Activated CD4-positive, alpha-beta T cell treated with anti-CD3 and anti-CD28 coated beads, Interleukin-2, amount 10 ng/mL, durations not matched to agents 7 days and 5 days (primary cell): ENCODE measurements at places on chromosomes 16 and 17. TPM values are rescaled to one million over a fixed set of nuclear protein-coding genes. Genes with fewer than 3 reads are reported as not detected.

RHBDL1 gene
- 1.5 TPM for total RNA-seq

TNS4 gene
- total RNA-seq: 3.5 TPM

PRSS8 gene
- not detected for total RNA-seq

CD68 gene
- 4.4 TPM for total RNA-seq

RPS2 gene
- 2,882 TPM for total RNA-seq

LYZL6 gene
- total RNA-seq: not detected

COPZ2 gene
- 3.4 TPM for total RNA-seq

ST6GALNAC1 gene
- total RNA-seq: 1.4 TPM

GCGR gene
- total RNA-seq: not detected

EVPL gene
- 0.02 TPM for total RNA-seq

DNA sequence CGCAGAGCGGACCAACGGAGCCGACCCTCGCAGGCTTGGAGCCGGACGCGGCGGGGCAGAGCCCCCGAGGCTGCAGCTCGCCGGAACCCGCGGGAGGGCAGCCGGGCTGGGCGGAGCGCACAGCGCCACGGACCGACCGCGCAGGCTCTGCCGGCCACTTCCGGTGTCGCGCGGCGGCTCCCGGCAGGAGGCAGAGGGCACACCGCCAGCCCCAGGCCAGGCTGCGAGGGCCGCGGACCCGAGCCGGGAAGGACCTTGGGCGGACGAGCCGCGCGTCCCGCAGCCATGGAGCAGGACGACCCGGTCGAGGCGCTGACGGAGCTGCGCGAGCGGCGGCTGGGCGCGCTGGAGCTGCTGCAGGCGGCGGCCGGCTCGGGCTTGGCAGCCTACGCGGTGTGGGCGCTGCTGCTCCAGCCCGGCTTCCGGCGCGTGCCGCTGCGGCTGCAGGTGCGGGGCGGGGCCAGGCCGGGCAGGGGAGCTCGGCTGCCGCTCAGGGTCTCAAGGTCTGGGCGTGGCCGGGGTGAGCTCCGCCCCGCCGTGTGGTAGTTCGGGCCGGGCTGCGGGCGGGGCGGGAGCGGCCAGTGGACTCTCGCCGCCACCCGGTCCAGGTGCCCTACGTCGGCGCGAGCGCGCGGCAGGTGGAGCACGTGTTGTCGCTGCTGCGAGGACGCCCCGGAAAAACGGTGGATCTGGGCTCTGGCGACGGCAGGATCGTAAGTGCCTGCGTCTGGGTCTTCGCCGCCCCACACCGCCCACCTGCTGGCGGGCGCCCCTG, at the start of gene ANTKMT:
Gene ANTKMT, plus strand, starts transcription at position 157 of the 775 bp plus-strand sequence. Its CDS starts 129 bp downstream, at position 286.
- DNase-seq: peak; percentile 68

GRCh38 chr17:27453471-27453870, 2.8 kb upstream of the KSR1 start:
- DNase-seq: no peak

- DNase-seq: no peak
Observed at GRCh38 chr17:28345419-28346198, 10.0 kb downstream of the TNFAIP1 start.

DNA sequence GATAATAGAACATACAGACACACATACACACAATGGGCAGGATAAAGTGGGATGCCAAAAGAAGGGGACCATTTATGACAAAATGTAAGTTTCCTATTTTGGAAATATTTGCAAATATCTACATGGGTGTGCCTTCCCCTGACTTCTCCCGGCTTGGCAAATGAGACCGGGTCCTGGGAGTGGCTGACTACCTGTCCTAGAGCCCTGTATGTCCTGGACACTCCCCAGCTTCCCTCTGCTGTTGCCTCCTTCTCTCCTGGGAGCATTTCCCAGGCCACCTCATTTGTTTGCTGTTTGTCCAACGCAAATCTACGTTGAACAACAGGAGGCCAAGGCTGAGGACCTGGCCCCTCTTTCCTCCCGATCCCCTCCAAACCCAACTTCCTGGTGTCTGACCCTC, 16.9 kb downstream of the PECAM1 start:
- DNase-seq: no peak

DNA sequence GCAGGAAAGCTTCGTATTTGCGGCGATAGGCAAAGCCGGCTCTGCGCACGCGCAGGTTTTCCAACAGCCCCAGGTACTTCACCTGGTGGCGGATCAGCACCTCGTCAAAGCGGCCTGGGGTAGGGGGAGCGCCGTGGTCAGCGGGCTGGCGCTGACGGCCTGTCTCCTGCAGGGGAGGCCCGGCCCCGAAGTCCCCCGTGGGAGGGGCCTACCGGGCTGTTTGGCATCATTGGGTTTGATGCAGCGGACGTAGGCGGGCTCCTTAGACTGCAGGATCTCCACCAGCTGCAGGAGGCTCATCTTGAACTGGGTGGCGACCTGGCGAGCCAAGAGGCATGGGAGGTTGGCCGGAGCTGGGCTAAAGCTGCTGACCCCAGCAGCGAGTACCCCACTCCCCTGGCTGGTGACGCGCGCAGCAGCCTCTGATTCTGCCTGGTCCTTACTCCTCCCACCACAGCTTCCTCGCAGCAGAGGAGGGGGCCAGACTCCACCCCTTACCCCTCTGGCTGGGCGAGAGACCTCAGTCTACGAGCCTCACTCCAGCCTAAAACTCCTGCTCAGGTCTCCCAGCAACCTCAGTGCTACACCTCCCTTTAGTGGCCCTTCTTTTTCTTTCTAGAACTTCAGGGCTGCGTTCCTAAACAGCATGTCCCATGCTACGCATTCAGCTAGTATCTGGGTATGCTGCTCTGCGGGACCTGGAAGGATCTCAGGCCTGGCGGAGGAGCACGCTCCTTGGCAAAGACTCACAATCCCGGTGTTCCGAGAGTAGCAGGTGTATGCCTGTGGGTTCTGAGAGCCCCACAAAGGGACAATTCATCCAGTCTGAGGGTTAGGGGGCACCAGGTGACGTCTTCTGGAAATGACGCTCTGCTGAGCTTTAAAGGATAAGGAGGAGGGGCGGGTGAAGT, 16.1 kb upstream of the CRK start:
- DNase-seq: no peak

DNA sequence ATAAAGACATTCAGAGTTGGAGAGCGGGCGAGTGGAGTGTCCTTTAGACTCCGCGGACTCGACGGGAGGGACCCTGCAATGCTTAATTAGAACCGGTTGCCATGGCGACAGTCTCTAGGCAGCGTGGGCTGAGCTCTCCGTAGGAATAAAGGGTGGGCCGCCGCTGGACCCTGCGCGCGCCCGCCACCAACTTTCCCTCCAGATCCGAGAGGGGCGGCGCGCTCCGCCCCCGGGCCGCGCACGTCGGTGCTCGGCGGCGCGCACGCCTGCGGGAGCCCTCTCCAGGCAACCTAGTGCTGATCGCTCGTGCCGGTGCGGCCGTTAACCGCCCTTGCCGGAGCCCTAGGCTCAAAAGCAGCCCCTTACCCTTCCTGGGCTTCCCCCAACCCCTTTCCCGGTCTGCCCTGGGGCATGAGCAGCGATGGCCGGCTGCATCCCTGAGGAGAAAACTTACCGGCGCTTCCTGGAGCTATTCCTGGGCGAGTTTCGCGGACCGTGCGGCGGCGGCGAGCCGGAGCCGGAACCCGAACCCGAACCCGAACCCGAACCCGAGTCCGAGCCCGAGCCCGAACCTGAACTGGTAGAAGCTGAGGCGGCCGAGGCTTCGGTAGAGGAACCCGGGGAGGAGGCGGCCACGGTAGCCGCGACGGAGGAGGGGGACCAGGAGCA, at the start of gene PPM1E:
Gene PPM1E, plus strand, starts transcription at position 278 of the 669 bp plus-strand sequence.
- DNase-seq: peak; percentile 51

DNA sequence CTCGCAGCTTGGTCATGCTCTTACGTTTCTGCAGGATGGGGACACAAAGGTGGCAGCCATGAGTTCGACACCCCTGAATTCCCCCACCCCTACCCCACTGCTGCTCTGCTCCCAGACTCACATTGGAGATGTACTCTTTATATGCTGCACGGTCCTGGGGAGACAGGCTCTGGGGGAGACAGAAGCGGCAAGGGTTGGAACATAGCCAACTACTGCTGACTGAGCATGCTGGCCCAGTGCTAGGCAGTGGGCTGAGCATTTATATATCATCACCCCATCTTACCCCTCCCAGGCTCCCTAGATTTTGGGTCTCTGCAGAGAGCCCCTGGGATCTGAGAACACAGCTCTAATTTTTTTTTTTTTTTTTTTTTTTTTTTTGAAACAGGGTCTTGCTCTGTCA, 8.1 kb upstream of the ATXN7L3 start:
- DNase-seq: no peak

GRCh38 chr17:44308865-44309264, 464 bp downstream of the RUNDC3A start:
- no peak for DNase-seq

- DNase-seq: no peak
Observed at GRCh38 chr16:75048530-75048929, 49.7 kb downstream of the ZNRF1 start.

DNA sequence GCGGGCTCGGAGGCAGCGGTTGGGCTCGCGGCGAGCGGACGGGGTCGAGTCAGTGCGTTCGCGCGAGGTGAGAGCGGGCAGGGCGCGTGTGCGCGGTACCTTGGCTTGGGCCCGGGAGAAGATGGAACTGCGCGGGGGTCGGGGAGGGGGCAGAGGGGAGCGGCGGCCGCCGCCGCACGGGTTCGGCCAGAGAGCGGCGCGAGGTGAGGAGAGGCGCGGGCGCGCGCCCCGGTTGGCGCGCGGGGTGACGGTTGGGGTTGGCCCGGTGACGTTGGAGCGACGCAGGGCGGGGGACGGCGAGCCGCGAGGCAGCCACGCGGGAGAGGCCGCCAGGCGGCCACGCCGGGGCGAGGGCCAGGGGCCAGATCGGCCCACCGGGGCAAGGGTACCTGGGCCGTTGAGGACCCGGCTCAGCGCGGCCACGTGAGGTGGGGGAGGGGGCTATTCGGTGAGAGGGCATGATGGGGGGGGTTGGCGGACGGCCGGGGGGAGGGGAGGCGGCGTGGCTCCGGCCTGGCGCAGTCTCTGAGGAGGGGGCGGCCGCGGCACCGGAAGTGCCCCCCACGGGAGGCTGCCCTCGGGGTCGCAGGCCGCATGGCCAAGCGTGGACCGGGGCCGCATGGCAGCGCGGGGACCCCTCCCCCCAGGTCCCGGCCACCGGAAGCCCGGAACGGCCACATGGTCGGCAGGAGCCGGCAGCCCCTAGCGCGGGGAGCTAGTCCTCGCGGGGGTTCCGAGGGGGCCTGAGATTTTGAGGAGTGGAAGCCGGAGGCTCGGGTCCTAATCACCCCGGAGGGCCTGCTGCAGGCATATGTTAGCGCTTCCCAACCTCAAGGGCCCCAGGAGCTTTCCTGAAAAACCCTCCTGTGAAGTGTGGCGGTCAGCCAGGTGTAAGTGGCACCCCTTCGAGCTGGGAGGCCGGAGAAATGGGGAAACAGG, 527 bp downstream of the EIF5A start:
- DNase-seq: peak; percentile 56

- no peak for DNase-seq
Observed at GRCh38 chr17:17079336-17079735, 37.1 kb downstream of the MPRIP start.

DNA sequence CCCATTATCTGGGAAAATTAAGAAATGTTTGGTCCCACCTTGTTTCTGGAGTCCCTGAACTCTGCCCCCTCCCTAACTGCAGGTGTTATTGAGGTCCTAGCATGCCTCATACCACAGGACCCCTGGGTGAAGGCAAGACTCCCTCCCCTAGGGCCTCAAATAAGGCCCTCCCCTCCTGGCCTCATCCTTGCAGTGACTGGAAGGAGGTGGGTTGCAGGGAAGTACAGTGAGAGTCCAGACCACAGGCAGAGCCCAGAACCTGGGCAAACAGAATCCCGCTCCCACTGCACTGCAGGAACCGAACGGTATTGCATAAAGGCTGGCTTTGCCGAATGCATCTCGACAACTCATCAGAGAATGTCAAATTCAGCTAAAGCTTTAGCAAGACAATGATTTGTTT, 126.6 kb downstream of the ASIC2 start:
- DNase-seq: no peak

GRCh38 chr17:16491703-16492612, at the start of gene LRRC75A:
TSS of gene LRRC75A (minus strand) at chr17:16492193. CDS start at chr17:16491990, 203 bp downstream.
- DNase-seq: peak; percentile 41

DNA sequence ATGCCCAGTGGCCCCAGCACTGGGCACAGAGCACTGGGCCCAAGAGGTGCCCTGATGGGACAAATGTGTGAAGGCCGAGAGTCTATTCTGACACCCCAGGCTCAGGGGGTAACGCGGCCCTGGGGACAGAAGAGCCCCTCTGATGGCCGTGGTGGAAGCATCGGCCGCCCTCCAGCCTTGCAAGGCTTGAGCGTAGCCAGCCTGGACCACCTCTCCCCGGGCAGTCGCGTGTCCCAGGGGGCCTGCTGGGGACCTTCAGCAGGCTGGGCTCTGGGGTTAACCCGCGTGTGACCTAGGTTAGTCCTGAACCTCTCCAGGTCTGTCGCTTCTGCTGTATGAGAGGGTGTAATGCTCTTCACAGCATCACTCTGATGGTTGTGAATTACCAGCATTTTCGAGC, 40.8 kb downstream of the NOS2 start:
- DNase-seq: no peak

GRCh38 chr17:61307905-61308886, 91.4 kb upstream of the TBX2 start:
- DNase-seq: no peak

DNA sequence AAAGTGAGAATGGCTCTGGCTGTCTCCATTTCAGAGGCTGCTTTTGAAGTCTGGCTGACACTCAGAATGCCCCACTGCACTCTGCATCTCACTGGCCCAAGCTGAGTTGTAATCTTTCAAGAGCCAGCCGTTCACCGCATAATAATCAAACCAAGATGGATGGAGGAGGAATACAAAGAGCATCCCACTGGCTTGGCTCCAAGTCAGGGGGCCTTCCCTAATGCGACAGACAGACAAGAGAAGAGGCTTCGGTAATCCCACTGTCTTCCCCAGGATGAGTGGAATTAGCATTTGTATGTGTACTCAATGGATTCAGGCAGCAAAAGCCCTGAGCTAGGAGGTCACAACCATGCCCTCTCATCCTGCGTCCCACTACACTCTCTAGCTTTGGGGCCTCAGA, 68.0 kb downstream of the CBLN1 start:
- no peak for DNase-seq

DNA sequence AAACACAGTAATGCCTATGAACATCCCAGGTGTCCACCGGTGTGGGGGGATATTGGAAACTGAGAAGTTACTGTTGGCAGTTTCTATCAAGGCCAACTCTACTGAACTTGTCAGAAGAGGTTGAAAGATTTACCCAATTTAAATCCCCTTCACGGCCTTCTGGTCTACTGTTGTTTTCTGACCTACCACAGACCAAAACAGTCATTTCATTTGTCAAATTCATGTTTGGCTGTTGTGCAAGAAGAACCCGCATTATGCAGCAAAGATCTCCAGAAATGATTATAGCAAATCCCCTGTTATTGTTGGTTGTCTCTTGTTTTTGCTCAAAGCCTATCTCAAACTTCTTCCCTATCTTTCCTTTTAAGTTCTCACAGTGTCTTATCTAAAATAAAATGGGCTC, 73.1 kb upstream of the MAF start:
- DNase-seq: no peak

DNA sequence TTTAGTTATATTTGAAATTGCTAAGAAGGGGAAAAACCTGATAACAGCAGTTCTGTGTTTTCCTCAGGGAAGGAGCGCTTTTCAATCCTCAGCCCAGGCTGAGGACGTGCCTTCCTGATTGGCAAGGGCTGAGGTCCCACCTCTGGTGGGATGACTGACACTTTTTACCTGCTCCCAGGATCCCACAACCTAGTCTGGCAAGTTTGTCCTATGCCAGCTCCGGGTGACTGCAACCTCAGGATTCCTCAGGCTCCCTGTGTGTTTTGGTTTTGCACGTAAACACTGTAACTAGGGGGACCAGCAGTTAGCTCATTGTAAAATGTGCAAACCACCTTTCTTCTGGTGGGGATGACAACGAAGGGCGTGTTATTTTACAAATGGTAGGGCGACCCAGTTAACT, 7.5 kb downstream of the MARCHF10 start:
- DNase-seq: no peak

GRCh38 chr17:13544292-13544691, 57.4 kb downstream of the HS3ST3A1 start:
- DNase-seq: no peak
